Mucosa of gallbladder (tissue), 1 donor: ENCODE measurements at places on chromosomes 16 and 17.

DNA sequence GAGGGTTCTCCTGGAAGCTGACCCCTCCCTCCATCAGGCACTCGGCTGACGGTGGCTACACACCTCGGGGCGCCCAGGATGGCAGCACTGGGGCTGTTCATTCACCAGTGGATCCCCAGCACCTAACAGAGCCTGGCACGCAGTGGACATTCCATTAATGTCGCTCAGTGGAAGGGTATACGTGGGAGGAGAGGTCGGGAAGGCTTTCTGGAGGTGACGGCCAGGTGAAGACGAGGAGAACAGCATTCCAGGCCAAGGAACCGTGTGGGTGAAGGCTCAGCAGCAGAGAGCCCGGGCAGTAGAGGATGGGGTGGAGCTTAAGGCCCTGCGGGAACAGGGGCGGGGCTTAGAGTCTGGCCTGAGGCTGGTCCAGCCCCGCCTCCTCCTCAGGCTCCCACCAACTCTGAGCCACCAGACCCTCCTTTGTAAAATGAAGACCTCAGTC lies 2.5 kb upstream of the HS3ST6 start:
- no peak for DNase-seq

GRCh38 chr17:75561927-75562603 lies 25.5 kb upstream of the MYO15B start:
- no peak for DNase-seq

- no peak for DNase-seq
Observed at GRCh38 chr17:47203984-47204721, 5.0 kb upstream of the MYL4 start.

DNA sequence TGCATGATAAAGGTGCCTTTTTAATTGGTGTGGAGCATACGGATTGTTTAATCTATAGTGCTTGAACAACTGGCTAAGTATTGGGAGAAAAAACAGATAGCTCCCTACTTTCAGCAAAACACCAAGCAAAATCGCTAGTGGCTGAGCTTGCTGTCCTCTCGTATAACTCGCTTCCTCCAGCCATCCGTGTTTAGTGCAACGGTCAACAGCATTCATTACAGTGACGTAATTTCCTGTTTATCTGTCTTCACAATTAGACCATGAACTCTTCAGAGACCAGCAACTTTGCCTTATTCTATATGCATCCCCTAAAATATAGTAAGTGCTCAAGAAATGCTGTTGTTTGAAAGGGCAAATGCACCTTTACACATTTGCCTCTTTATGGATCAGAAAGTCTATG lies 511.9 kb downstream of the HAPSTR1 start:
- DNase-seq, result no peak

DNA sequence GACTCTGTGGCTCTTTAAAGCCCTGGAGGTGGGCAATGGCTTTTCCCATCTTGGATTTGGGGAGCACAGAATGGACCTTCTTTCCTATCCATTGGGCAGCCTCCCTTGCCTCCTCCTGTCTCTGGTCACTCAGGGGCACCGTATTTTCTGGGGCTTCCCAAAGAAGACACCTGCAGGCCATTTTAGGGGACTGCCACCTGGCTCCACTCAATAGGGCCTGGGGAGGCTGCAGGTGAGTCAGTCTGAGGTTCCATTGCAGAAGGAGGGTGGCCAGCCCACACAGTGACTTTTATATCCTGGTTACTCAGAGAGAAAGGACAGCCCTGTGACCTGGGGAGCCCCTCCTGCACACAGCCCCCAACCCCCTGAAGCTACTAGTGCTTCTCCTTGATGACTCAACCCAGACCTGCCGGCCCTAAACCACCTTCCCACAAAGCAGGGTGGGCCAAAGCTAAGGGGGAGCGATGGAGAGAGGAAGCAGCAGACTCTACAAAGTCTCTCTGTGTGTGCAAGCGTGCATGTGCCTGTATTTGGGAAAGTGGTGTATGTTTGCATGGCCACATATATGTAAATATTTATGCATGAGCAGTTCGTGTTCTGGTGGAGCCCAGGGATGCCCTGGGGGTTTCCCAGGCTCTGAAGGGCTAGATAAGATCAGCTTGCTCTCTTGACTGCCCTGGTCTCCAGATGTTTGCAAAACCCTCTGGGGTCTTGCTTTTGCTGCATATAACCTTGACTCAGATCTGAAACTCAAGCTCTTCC lies 5.0 kb downstream of the CX3CL1 start:
- DNase-seq, result no peak

DNA sequence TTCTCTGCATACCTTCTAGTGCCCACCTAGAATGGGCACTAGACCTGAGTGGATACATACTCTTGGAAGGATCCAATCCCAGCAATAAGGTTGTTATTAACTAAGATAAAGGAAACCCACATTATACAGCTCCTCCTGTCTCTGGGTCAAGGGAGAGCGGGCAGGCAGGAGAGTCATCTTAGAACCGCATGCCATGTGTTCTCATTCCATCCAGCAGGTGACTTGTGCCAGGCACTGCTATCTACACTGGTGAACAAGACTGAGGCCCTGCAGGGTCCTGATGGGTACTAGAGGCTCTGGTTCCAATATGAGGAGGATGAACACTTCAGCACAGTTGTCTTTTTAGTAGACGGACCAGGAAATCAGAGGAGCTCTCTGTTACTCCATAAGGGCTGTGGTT lies 5.9 kb upstream of the CD300H start:
- DNase-seq, result no peak

DNA sequence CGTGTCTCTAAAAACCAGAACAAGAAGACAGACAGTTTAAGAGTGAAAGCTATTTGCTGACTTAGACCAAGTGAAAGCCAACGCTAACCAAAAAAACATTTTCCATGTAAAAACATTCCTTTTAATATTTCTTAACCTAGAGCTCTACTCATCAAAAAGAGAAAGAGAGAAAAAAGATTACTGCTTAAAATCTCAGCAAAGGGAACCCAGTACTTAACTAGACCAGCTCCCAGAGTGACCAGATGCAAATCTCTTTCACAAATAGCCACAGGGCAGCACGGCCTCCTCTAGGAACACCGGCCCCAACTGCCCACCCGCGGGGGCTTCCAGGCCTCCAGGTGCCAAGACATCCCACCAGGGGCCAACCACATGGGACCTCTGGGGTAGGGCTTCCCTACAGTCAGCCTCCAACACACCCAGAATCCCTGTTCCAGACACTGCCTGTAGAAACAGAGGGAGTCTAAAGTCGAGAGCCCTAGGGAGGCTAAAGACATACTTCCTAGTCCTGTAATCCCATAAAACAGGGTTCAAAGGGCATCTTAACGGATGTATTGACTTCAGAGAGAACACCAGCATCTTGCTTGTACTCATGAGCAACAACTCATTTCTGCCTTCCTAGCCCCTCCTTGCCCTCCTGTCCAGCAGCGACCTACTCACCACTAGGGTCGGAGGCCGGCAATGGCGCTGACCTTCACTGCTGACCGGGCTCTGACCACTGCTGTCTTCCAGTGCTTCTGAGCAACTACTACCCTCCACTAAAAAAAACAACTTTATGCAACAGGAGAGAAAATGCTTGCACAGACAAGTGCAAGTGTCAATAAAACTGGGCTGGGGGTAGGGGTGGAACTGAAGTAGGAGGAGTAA lies 21.3 kb downstream of the ZCCHC14 start:
- DNase-seq, result no peak

- peak; percentile 42 for DNase-seq
Observed at GRCh38 chr16:17194190-17194780, 276.5 kb downstream of the XYLT1 start.
